ENCODE measurements at places on chromosomes 7 and 10. TPM values are rescaled to one million over a fixed set of nuclear protein-coding genes. Genes with fewer than 3 reads are reported as not detected.

The CCDC172 gene
- polyA plus RNA-seq, result not detected

The EBLN1 gene
- polyA plus RNA-seq, result not detected

GRCh38 chr7:28623863-28624262 is 211.5 kb downstream of the CREB5 start:
- DNase-seq, result no peak
- peaks cover 3% of the 10 kb centered on the region for H3K4me1 ChIP-seq
- H3K27ac ChIP-seq, result no peak overlapping the region
- no peaks in the 10 kb centered on the region for H3K36me3 ChIP-seq
- no peak overlapping the region for H3K4me3 ChIP-seq

DNA sequence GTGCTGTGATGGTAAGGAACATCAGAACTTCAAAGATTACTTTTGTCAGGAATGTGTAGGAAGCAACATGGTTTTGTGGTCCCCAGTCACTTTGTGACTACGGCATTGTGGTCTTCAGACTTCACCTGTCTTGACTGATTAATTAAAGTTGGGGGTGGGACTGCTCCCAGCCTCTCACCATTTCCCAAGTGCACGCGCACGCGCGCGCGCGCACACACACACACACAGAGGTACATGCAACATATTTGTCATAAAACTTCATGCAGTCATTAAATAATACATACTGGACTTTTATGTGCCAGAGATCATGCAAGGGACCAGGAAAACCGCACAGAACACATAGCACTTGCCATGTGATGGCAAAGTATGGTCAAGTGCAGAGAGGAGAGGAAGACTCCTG is 181.2 kb downstream of the EVX1 start:
- H3K36me3 ChIP-seq, result no peaks in the 10 kb centered on the region
- H3K27me3 ChIP-seq, result no peaks in the 10 kb centered on the region

The CTAGE4 gene
- 18.7 TPM for polyA plus RNA-seq

GRCh38 chr7:140625908-140626868 is 14.4 kb downstream of the DENND2A start:
- H3K27me3 ChIP-seq, result no peaks in the 10 kb centered on the region
- peak overlapping the region; percentile 85 for H3K27ac ChIP-seq
- no peaks in the 10 kb centered on the region for H3K36me3 ChIP-seq
- DNase-seq, result peak; percentile 77

GRCh38 chr7:126635545-126635944 is 617.2 kb downstream of the GRM8 start:
- no peak overlapping the region for H3K27ac ChIP-seq
- no peaks in the 10 kb centered on the region for H3K4me1 ChIP-seq
- H3K27me3 ChIP-seq, result no peaks in the 10 kb centered on the region
- no peak overlapping the region for H3K4me3 ChIP-seq
- DNase-seq, result no peak

GRCh38 chr10:22612318-22612717 is 102.1 kb downstream of the PIP4K2A start:
- H3K4me3 ChIP-seq, result no peak overlapping the region
- H3K27ac ChIP-seq, result no peak overlapping the region
- no peak for DNase-seq

The FBXO24 gene
- polyA plus RNA-seq, result 0.88 TPM

GRCh38 chr10:98488669-98489430 is 42.1 kb upstream of the HPS1 start:
- H3K36me3 ChIP-seq, result no peaks in the 10 kb centered on the region
- no peak overlapping the region for H3K4me3 ChIP-seq

The PAOX gene
- 9.8 TPM for polyA plus RNA-seq

- no peak for DNase-seq
- H3K4me1 ChIP-seq, result no peaks in the 10 kb centered on the region
- no peak overlapping the region for H3K4me3 ChIP-seq
- H3K36me3 ChIP-seq, result peaks cover 4% of the 10 kb centered on the region
- H3K27ac ChIP-seq, result no peak overlapping the region
Observed at GRCh38 chr10:11322698-11323097, 288.8 kb downstream of the USP6NL start.

DNA sequence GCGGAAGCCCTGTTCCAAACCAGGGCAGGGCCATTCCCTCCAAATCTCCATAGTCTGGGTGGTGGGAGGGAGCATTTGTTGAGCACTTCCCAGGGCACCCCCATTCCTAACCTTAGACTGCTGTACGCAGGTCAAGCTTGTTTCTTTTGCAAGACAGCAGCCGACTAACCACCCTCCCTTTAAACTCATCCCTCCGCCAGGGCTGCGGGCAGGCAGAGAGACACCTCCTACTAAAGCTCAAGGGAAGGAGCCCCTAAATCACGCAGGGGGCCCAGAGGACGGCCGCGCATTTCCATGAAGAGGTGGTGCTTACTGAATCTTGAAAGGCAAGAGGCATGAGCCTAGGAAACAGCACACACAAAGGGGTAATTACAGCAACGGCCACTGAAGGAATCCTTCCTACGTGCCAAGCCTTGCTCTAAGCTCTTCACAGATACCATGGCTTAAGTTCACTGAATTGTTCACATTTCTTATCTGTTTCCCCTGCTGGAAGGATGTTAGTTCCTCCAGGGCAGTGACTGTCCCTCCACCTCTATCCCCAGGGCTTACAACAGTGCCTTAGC is 90.0 kb downstream of the PROSER2 start:
- H3K4me1 ChIP-seq, result no peaks in the 10 kb centered on the region
- no peaks in the 10 kb centered on the region for H3K36me3 ChIP-seq
- no peak overlapping the region for H3K4me3 ChIP-seq
- H3K27me3 ChIP-seq, result no peaks in the 10 kb centered on the region

DNA sequence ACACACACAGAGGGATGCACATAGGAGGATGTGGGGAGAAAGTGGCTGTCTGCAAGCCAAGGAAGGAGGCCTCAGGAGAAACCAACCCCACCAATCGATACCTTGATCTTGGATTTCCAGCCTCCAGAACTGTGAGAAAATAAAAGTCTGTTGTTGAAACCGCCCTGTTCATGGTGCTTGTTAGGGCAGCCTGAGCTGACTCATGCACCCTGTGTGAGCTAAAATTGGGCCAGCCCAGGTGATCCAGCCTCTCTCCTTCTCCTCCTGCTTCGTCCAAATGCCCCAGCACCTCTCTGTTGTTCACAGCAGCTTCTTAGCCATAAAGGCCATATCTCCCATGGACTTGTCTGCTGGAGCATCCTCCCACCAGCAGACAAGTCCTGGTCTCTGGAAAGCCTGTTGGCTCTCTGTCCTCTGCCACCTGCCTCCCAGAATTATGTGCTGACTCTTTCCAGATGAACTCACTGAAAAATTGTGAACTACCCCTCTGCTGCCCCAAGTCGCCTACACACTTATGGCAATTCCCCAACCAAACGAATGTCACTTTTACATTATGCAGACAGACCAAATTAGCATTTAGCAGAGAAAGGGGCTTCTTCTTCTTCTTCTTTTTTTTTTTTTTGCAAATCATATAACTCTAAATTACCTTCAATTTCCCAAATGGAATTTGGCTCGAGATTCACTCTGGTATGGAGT is 30.2 kb upstream of the CARD11 start:
- no peak overlapping the region for H3K27ac ChIP-seq
- no peak overlapping the region for H3K4me3 ChIP-seq
- peaks cover 4% of the 10 kb centered on the region for H3K27me3 ChIP-seq
- H3K4me1 ChIP-seq, result peaks cover 5% of the 10 kb centered on the region
- no peak for DNase-seq

The TMEM26 gene
- 5.0 TPM for polyA plus RNA-seq

DNA sequence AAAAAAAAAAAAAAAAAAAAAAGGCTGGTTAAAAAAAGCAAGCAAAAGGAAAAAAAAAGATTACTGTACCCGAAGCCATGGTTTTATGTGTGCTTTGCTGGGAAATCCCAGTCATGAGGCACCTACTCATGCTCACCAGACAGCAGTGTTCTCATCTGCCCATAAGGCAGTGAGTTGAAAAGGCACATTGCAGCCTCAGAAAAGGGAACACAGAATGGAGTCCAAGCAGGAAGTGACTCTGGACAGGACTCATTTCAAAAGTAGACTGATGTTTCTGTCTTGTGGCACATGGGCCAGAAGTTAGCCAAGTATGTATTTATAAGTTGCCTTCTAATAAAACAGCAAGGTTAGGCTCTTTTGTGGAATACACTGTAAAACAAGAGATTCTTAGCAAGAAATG is 40.2 kb downstream of the PDSS1 start:
- H3K4me3 ChIP-seq, result no peak overlapping the region
- peaks cover 50% of the 10 kb centered on the region for H3K36me3 ChIP-seq
- no peaks in the 10 kb centered on the region for H3K27me3 ChIP-seq
- H3K27ac ChIP-seq, result peak overlapping the region; percentile 30
- H3K4me1 ChIP-seq, result peaks cover 21% of the 10 kb centered on the region

DNA sequence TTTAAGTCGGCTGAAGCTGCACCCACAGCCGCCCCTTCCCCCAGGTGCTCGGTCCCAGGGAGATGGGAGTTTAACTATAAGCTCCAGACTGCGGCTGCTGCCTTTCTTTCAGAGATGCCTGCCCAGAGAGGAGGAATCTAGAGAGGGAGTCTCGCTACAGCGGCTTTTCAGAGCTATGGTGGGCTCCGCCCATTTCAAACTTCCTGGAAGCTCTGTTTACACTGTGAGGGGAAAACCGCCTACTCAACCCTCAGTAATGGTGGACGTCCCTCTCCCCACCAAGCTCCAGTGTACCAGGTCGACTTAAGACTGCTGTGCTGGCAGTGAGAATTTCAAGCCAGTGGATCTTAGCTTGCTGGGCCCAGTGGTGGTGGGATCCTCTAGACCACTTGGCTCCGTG is 135.4 kb downstream of the CXCL12 start:
- no peaks in the 10 kb centered on the region for H3K27me3 ChIP-seq
- H3K4me1 ChIP-seq, result peaks cover 5% of the 10 kb centered on the region
- no peaks in the 10 kb centered on the region for H3K36me3 ChIP-seq
- H3K27ac ChIP-seq, result no peak overlapping the region
- no peak overlapping the region for H3K4me3 ChIP-seq
- no peak for DNase-seq

The GRID1 gene
- polyA plus RNA-seq, result 1.7 TPM

The GNAT3 gene
- polyA plus RNA-seq, result 0.57 TPM

The ZPBP gene
- 0.06 TPM for polyA plus RNA-seq

DNA sequence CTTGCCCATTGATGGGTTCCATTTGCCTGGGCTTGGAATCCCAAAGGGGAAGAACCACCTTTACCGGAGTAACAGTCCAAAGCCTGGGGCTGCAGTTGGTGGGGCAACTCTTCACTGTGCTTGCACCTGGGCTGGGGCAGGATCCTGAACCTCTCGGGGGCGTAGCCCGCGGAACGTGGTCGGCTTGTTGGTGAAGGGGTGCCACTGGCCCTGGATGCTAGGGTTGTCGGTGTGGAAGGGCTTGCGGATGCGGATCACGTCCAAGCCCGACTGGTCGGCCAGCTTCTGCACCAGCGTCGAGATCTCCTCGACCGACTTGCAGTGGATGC is 710 bp downstream of the MRPL43 start:
- peaks cover 66% of the 10 kb centered on the region for H3K36me3 ChIP-seq
- H3K27ac ChIP-seq, result no peak overlapping the region
- H3K27me3 ChIP-seq, result no peaks in the 10 kb centered on the region
- no peak for DNase-seq
- peak overlapping the region; percentile 97 for H3K4me3 ChIP-seq
- H3K4me1 ChIP-seq, result peaks cover 26% of the 10 kb centered on the region

DNA sequence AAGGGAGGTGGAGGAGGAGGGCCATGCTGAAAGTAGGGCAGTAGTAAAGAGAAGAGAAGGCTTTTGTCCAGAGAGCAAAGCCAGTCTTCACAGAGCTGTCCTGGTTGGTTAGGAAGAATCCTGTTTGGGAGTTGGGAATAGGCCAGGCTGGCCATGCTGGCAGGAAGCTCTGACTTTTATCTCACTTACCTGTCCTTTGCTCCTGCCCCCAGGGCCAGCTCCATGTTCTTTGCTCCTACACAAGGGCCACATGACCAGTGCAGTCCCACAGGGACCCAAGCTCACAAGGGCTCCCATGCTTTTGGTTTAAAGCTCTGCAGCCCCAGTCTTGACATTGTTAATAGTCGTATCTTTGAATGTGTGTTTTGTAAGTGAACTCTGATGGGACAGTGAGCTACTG is 161.6 kb upstream of the KMT2E start:
- H3K36me3 ChIP-seq, result peaks cover 10% of the 10 kb centered on the region
- no peak overlapping the region for H3K4me3 ChIP-seq
- H3K27me3 ChIP-seq, result no peaks in the 10 kb centered on the region

GRCh38 chr10:47165711-47166404 is 134.1 kb upstream of the GDF10 start:
- DNase-seq, result peak; percentile 55
- no peaks in the 10 kb centered on the region for H3K36me3 ChIP-seq
- H3K27ac ChIP-seq, result peak overlapping the region; percentile 36
- no peaks in the 10 kb centered on the region for H3K27me3 ChIP-seq
- H3K4me3 ChIP-seq, result peak overlapping the region; percentile 10

DNA sequence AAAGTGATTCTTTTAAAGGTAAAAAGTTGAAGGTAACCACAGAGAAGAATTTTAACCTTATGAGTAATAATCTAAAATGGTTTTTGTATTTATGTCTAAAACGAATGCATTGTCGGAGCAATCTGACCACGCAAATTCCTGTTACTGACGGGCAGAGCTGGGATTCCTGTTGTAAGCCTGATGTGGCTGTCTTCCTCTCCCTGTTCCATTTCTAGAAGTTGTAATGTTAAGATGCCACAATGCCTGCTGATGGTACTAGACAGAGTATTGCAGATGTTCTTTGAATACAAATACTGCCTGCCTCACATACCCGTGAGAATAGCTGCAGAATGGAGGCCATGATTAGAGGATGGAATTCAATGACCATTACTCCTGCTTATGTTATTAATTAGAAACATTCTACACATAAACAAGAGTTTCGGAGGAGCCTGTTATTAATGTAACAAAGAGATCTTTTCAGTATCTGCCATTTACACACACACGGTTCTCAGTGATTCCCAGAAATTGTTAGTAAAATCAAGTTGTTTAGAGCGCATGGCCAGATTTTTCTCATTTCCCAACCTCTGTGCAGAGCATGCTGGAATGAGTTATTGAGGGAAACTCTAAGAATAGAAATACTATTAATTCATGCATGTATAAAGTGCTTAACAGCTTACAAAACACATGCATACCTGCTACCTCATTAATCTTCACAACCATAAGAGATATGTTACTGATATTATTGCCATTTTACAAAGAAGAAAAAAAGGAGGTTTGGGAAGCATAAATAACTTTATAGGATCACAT is 196.8 kb downstream of the PTN start:
- H3K27me3 ChIP-seq, result no peaks in the 10 kb centered on the region
- no peaks in the 10 kb centered on the region for H3K4me1 ChIP-seq
- no peaks in the 10 kb centered on the region for H3K36me3 ChIP-seq
- H3K27ac ChIP-seq, result no peak overlapping the region

DNA sequence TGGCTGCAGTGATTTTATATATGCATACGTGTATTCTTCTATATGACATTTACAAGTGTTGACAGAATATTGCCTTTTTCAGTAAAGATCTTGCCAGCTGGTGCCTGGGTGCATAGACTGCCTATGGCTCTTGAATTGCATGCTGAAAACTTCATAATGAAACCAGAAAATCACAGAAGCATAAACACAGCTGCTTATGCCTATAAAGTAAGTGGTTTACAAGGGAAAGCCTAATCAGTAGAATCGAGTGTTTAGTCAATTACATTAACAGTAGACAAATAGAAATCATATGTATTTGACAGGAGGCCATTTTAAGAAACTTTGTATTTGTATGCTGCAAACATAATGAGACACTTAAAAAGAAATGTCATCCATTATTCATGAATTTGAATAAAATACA is 82.5 kb downstream of the TMEM168 start:
- no peak overlapping the region for H3K27ac ChIP-seq
- H3K36me3 ChIP-seq, result no peaks in the 10 kb centered on the region
- peaks cover 4% of the 10 kb centered on the region for H3K4me1 ChIP-seq
- H3K27me3 ChIP-seq, result no peaks in the 10 kb centered on the region

GRCh38 chr7:156151078-156151477 is 338.8 kb upstream of the SHH start:
- H3K4me3 ChIP-seq, result no peak overlapping the region
- H3K36me3 ChIP-seq, result no peaks in the 10 kb centered on the region
- peaks cover 18% of the 10 kb centered on the region for H3K4me1 ChIP-seq
- H3K27ac ChIP-seq, result no peak overlapping the region
- DNase-seq, result no peak
- H3K27me3 ChIP-seq, result no peaks in the 10 kb centered on the region
